Lung (tissue), 17 donors: ENCODE measurements at places on chromosomes 2 and 18. TPM values are rescaled to one million over a fixed set of nuclear protein-coding genes. Genes with fewer than 3 reads are reported as not detected.

DNA sequence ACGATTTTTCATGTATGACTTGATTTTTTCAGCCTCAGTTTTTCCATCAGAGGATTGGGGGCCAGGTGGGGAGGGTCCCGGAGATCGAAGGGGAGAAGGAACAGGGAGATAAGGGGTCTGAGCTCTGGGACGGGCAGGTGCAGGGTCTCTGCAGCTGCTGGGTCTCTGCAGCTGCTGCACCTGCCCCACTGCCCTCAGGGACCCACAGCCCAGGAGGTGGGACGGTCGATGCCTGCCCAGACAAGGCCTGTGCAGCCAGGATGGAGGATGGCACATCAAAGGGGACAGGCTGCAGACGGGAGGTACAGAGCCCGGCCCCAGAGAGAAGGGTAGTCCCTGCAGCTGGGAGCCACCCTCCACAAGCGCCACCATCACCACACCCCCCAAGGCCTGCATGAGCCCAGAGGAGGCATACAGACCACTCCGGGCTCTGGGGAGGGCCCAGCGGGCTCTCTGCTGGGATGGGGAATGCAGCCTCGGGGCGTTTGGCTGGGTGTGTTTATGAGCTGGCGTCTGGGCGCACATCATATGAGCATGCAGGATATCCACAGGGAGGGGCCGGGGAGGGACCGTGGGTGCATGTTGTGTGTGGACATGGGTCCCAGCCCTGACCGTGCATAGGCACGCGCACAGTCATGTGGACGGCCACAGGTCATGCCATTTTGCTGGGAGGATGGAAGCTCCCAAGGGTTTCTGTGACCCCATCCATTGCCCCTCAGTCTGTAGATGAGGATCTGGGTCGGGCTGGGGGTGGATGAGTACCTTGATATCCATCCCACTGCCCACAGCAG is 34.9 kb upstream of the GPC1 start:
- no peak for DNase-seq

DNA sequence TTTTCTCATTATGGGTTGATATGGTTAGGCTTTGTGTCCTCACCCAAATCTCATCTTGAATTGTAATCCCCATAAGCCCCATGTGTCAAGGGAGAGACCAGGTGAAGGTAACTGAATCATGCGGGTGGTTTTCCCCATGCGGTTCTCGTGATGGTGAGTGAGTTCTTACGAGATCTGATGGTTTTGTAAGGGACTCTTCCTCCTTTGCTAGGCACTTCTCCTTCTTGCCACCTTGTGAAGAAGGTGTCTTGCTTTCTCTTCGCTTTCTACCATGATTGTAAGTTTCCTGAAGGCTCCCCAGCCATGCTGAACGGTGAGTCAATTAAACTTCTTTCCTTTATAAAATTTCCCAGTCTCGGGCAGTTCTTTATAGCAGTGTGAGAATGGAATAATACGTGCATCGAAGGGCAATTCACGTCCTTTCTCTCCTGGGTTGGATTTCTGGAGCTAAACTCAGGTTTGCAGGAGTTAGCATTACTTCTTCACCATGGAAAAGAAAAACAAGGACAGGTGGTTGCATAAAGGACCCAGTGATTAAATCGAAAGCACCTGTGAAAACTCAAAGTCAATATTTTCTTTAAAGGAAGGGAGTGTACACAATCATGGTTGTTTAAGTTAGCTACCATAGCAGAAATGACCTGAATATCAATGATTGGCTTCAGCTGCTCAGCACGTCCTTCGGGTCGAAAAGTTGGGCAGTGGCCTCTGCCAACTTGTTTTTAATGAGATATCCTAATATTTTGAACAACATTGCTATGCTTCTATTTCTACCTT is 54.1 kb downstream of the CDC42EP3 start:
- DNase-seq: no peak

- DNase-seq: peak; percentile 12
Observed at GRCh38 chr2:71611781-71612527, 158.6 kb downstream of the DYSF start.

GRCh38 chr2:147441182-147441581 is 403.6 kb upstream of the ACVR2A start:
- no peak for DNase-seq

SLC5A7 gene
- 2.1 TPM for total RNA-seq

GRCh38 chr2:223090039-223090438 is 38.0 kb downstream of the KCNE4 start:
- no peak for DNase-seq
